ENCODE measurements at places on chromosomes 16 and 17.

DNA sequence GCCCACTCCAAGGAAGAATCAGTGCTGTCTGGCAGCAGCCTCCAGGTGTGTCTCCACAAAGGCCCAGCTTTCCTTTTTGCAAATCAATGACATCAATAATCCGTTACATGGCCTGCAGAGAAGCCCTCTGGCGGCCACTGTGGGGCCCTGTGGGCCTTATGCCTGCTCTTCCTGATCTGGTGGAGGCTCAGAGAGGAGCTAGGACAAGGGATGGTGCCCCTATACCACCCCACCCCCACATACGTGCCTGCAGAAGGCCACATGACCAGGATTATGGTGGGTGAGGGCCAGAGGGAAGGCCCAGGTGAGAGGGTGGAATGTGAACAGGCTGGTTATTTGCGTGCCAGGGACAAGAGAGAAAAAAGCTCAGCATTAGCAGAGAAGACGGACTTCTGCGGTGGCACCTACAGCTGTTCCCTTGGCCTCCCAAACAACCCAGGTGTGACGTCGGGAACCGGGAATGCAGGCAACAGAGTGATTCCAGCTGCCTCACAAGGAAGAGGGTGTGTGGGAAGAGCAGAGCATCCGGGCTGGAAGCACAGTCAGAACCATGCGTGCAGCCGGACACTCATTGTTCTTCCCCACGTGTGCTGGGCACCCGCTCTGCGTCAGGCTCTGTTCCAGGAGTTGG is 22.5 kb downstream of the EIF4A3 start:
- no peak for DNase-seq

- DNase-seq, result no peak
Observed at GRCh38 chr16:61547626-61548025, 488.6 kb downstream of the CDH8 start.

DNA sequence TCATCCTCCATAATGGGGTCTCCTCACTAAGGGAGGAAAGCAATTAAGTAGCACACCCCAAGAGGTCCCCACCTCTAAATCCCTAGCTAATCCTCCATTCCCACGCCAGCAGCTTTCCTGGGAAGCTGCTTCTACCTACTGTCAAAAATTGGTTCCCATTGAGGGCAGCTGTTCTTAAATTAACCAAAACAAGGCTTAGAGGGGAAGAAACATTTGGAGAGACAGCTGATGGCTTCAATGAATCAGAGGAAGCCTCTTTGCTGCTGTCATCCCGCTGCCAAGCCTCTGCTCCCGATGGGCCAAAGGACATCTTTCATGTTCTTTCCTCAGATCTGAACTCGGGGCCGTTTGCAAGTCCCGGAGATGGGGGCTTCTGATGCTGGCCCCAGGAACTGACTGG is 26.6 kb downstream of the AIPL1 start:
- no peak for DNase-seq

DNA sequence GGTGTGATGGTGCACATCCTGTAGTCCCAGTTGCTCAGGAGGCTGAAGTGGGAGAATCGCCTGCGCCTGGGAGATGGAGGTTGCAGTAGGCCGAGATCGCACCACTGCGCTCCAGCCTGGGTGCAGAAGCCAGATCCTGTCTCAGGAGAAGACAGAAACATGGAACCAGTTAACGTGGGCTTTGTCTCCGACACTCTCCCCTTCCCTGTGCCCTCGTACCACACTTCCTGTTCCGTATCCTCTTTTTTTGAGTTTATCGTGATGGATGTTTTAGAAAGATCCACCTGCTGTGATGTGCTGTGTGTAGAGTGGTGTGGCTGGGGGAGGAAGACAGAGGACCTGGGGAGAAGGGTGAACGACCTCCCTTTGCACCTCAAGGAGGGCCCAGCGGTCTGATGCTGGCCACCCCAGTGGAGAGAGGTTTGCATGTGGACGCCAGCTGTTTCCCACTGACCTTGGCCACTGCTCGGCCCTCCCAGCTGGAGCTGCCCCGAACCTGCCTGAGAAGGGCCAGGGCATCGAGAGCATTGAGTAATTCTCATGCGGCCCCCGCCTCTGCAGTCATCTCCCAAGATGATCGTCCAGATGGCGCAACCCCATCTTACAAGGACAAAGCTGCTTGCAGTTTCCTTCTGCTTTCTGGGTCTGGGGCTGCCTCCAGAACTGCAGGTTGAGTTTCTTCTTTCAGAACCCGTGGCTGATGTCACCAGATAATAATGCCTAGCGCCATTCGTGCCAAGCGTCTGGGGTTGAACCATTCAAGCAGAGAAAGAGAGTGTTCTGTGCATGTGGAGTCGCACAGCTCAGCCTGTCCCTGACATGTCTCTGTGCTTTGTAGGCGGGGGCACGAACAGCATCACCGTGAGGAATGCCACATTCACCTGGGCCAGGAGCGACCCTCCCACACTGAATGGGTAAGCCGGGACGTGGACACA is 126.3 kb downstream of the ABCC1 start:
- DNase-seq, result no peak

DNA sequence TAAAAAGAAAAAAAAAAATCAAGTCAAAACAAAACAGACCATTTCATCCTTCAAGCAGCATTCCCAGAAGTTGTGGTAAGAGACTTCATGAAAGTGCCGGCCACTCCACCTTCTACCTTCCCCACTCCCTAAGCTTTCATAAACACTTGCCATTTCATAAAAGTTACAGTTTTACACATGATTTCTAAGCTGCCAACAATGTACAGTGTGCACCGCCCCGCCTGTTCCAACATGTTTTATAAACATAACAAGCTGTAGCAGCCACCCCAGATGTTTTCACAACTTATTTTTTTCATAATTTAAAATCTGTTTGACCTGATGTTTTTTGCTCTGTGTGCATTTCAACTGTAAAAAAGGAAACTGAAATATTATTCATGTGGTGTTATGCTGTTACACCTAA is 608.1 kb downstream of the TOX3 start:
- DNase-seq, result no peak

DNA sequence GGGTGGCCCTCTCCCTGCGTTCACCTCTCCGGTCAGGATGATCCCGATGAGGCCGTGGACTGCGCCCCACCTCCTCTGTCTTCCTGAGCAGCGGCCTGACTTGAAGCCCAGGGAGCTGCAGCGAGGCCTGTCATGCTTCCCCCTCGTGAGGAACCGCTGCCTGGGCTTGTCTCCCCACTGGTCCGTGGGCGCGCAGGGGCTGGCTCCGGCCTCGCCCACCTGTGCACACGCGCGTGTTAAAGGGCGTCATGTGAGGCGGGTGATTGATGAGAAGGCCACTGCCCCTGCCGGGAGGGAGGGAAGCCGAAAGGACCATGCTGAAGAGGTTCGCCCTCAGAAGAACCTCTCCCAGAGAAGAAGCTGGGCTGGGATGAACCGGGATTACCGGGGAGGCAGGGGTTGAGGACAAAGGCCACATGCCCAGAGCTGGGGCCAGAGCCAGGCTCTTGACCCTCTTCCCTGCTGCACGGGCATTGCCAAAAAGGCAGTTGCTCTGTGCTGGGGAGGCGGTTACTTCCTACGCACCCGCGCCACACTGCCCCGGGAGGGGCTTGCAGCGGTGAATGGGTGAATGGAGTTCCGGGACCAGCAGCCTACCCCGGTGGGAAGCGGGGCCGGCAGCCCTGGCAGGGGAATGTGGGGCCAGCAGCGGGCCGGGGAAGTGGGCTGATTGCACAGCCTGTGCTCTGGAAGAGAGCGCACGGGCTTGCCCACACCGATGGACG is 85.9 kb upstream of the GSE1 start:
- no peak for DNase-seq

DNA sequence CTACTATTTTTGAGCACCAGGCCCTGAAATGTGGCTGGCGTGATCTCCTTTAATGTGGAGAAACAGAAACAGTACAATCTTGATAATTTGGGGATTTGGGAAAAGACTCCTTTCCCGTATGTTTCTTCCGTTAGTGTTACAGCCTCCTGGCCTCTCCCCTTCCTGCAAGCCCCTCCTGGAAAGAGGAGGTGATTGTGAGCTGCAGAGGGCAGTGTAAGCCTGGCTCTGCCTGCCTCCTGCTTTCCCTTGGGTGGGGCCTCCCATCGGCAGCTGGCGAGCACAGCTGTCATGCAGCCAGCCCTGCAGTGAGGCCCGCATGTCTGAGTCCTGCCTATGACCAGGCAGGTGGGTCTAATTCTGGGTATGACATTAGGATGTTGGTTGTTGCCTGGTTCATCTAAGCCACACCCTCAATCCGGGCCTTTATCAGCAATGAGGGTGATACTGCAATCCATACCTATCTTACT is 48.7 kb upstream of the WSB1 start:
- no peak for DNase-seq

DNA sequence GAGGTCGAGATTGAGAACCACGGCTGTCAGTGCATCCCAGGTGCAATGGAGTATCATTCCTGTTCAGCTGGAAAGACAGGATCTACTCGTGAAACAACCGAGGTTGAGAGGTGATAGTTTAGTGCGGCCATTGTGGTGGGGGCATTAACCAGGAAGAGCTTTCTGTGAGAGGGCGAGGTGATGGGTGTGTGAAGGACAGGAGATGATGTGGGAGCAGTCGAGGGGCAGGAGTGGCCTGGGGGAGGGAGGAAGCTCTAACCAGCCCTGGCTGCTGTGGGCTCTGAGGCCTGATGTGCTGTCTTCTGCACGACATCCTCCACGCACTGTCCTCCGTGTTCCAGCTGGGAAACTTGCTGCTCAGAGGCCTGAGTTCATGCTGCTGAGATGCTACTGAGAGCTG is 22.0 kb downstream of the GOSR2 start:
- no peak for DNase-seq

DNA sequence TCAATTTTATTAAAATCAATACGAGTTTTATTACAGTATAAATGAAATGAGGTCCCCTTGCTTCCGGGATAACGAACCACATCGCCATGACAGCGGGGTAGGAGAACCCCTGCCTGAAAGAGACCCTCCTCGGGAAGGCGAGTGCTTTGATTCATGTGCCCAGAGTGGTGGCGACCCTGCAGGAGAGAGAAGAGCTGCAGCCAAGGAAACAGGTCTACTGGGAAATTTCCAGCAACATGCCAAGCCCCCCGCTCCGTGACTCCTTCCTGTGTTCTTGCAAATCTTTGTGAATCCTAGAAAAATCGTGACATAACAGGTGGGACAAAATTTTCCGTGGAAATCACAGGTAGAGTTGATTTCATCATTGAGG is 162.5 kb downstream of the WSCD1 start:
- no peak for DNase-seq

- DNase-seq, result no peak
Observed at GRCh38 chr16:80263181-80263823, 277.5 kb upstream of the DYNLRB2 start.

DNA sequence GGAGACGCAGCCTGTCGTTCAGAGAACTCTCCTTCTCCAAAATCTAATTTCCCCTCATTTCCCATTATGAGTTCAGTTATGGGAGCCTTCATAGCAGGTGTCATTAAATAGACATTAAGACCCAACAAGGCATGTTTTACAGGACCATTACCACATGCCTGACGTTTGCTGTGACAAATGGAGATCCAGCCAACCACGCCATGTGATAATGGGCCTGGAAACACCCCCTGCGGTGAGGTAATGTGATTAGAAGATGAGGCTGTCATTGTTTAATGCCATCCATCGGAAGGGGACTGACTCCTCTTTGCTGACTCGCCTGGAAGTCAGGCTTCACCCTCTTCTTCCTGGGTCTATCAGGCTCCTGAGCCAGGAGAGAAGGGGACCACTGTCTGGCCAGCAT is 76.9 kb downstream of the WSCD1 start:
- no peak for DNase-seq

DNA sequence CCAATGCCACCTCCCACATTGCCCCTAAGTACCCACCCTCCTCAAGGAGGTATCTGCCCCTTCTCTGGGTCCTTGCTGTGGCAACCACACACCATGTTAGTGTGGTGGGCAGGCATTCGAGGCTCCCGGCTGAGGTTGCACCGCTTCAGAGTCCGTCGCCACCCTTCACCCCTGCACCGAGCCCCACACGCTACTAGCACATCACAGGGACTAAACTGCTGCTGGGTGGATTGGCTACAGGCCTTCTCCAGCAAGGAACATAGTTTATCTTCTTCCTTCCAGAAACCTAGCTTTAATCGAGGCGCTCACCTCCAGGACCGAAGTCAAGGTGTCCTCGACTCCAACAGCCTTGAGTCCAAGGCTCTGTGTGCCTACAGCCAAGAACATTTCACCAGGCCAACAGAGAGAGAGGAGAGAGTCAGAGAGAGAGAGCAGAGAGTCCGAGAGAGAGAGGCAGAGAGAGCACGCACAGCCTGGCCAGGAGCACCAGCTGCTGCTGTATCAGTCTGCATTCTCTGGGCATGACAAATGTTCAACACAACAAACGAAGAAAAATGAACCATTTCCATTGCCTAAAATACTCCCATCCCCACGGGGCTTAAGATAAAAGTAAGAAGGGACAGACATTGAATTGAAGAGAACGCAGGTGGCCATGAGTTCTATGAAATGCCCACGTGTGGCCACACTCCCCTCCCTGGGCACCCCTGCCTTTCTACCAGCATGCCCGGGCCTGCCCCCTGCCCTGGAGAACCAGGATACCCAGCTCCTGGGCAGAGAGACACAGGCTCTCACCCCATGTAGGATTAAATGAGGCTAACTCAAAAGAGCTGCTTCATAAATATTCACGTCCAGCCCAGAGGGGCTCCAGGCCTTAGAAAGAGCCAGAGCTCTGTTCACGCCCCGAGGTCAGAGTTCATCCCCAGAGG is 94.9 kb downstream of the RBFOX3 start:
- no peak for DNase-seq

DNA sequence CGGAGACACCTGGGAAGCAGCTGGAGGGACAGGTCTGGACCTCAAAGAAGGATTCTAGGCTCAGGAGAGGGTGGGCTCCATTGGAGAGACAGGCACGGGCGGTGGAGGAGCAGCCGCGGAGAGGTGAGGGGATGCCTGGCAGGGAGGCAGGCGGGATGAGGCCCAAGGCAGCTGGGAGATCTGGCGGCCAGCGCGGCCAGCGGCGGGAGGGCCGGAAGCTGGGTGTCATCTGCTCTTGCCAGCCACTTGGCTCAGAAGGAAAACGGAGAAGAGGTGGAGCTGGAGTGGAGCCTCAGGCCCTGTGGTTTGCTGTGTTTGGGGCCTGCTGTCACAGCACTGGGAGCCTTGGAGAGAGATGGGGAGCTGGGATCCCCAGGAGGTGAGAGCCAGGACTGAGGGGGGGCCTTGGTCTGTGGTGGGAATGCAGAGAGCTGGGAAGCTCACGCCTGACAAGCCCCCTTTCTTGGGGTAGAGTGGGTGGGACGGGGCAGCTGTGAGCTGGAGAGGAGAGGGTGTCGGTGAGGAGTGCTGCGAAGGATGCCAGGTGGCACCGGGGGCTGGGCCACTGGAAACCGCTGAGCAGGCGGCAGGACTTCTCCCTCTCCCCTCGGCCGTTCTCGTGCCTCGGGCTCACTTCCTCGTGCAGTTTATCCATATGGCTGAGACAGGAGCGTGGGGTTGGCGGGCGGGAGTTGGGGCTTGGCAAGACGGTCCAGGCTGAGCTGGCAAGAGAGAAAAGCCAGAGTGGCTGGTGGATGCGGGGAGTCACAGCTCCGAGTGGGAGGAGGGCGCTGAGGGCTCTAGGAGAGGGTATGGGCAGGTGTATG is 8.0 kb downstream of the TBC1D24 start:
- DNase-seq, result no peak

GRCh38 chr16:31201582-31202413 is 762 bp downstream of the PYCARD start:
- no peak for DNase-seq

- no peak for DNase-seq
Observed at GRCh38 chr17:76700617-76701470, 9.9 kb downstream of the MXRA7 start.
